ENCODE measurements at places on chromosomes 1 and 21. TPM values are rescaled to one million over a fixed set of nuclear protein-coding genes. Genes with fewer than 3 reads are reported as not detected.

DNA sequence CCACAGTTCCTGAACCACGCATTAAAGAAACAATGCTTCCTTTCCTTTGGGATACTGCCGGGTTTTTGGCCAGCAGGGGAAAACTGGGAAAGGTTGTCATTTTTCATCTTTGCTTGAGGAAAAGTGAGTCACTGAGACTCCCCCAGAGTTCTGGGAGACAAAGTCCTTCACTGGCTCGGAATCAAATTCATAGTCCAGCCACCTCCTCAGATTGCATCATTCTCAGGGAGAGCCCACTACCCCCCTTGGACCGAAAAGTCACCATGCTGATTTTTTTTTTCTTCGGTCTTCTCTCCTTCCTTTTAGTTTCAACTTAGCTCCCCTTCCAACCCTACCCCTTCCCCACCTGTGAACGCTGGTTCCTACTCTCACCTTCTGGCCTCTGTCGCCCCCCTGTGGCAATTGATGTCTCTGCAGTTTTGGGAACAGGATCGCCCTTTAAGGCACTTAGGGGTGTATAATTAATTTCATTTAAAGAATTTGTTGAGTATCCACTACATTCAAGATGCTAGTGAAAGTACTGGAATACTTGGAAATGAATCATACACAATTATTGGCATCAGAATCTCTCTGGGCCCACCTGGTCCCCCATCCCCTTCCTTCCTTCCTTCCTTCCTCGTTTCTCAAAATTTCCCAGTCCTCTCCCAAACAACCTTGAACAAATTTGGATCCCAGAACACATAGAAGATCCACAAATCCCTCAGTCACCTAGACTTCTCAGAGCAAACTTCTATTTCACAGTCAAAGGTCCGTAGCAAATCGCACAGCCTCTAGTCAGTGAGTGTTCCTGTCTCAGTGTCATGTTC, 6.9 kb downstream of the ACKR1 start:
- no peak overlapping the region for H3K4me3 ChIP-seq
- H3K27me3 ChIP-seq, result peaks cover 3% of the 10 kb centered on the region
- H3K27ac ChIP-seq, result no peak overlapping the region
- no peaks in the 10 kb centered on the region for H3K36me3 ChIP-seq
- DNase-seq, result no peak
- no peaks in the 10 kb centered on the region for H3K4me1 ChIP-seq

DNA sequence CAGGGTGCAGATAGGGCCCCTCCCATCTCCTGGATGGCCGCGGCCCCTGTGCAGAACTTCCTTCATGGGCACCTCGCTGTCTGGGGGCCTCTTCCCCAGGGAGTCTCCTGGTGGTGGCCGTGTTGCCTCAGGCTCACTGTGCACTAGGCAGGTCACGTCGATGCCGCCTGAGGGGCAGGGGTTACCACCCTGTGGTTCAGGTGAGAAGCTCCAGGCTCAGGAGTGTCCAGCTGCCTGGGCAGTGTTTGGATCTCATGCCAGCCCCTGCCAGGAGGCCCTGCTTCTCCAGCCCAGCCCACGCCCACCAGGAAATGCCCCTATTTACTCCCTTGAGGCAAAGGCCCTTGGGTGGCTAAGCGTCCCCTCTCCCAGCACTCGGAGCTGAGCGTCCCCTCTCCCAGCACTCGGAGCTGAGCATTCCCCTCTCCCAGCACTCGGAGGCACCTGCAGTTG, 2.1 kb downstream of the ITGB2 start:
- H3K4me1 ChIP-seq, result peaks cover 93% of the 10 kb centered on the region
- peak overlapping the region; percentile 78 for H3K27ac ChIP-seq
- peaks cover 18% of the 10 kb centered on the region for H3K36me3 ChIP-seq
- no peak for DNase-seq
- no peak overlapping the region for H3K4me3 ChIP-seq

DNA sequence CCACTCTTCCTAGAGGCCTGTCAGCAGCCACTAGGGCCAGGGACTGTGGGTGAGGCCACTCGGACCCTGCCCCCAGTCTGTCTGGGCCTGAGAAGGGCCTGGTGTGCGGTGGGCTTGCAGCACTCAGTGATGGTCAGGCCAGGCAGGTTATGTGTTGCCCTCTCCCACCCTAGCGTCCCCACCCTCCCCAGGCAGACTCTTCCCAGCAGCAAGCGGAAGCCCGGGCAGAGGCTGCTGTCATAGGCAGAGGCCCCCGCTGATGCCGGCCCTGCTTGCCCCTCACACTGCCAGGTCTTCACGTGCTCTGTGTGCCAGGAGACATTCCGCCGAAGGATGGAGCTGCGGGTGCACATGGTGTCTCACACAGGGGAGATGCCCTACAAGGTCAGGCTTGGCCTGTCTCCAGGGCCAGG, 6.6 kb downstream of the ZBTB48 start:
- H3K4me3 ChIP-seq, result no peak overlapping the region
- H3K27me3 ChIP-seq, result no peaks in the 10 kb centered on the region
- peaks cover 21% of the 10 kb centered on the region for H3K4me1 ChIP-seq
- DNase-seq, result no peak
- H3K27ac ChIP-seq, result no peak overlapping the region

DNA sequence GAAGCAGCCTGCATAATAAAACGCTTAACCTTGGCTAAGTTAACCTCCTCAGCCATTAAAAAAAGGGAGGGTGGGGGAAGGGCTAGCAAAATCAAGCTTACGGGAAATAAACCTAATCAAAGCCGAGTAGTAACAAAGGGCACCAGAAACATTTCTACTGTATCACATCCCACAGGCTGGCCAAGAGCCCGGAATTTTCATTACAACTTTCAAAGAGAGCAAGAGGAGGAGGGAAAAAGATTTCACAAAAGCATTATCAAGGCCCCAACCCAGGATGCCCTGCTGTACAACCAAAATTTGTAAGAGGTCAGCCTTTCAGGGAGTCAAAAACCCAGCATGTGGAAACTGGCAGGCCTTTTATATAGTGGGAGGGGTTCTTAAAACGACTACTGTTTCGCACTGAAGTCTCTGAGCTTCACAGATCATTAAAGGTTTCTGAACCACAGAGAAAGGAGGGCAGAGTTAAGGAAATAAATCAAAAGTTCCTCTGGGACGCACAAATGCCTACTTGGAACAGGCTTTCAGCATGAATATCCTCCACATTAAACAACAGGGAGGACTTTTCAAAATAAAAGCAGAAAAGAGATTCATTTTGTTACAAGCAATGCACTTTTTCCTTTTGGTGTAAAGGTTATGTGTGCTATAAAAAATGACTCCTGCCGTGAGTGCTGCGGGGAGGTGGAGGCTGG, 90.4 kb downstream of the SLC45A1 start:
- H3K36me3 ChIP-seq, result peaks cover 48% of the 10 kb centered on the region
- H3K27me3 ChIP-seq, result no peaks in the 10 kb centered on the region
- DNase-seq, result no peak
- H3K27ac ChIP-seq, result peak overlapping the region; percentile 58
- H3K4me3 ChIP-seq, result peak overlapping the region; percentile 60
- peaks cover 47% of the 10 kb centered on the region for H3K4me1 ChIP-seq

DNA sequence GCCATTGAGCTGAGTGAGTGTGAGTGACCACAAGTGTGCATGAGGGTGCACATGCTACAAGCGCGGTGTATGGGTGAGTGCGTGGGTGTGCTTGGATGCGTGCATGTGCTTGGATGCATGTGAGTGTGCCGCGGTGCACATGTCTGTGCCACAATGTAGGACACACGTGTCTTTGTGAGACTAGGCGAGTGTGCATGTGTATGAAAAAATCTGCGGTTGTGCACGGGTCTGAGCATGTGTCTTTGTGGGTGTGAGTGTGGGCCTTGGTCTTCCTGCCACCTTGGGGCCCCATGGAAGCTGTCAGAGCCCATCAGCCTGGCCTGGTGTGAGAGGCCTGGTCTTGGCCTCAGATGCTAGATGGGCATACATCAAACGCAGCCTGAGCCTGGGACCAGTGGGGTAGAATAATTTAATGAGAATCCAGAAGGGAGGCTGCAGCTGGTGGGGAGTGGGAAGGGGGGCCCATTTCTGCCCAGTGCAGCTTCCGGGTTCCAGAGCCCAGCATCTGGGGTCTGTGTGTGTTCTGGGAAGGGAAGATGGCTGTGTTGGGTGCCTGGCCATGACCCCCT, 103.9 kb upstream of the SLC2A1 start:
- no peak overlapping the region for H3K4me3 ChIP-seq
- no peak overlapping the region for H3K27ac ChIP-seq
- H3K36me3 ChIP-seq, result no peaks in the 10 kb centered on the region
- no peak for DNase-seq
- no peaks in the 10 kb centered on the region for H3K27me3 ChIP-seq

- no peaks in the 10 kb centered on the region for H3K27me3 ChIP-seq
- no peak for DNase-seq
- no peaks in the 10 kb centered on the region for H3K36me3 ChIP-seq
Measured at GRCh38 chr1:98387701-98388100, 273.8 kb upstream of the SNX7 start.

DNA sequence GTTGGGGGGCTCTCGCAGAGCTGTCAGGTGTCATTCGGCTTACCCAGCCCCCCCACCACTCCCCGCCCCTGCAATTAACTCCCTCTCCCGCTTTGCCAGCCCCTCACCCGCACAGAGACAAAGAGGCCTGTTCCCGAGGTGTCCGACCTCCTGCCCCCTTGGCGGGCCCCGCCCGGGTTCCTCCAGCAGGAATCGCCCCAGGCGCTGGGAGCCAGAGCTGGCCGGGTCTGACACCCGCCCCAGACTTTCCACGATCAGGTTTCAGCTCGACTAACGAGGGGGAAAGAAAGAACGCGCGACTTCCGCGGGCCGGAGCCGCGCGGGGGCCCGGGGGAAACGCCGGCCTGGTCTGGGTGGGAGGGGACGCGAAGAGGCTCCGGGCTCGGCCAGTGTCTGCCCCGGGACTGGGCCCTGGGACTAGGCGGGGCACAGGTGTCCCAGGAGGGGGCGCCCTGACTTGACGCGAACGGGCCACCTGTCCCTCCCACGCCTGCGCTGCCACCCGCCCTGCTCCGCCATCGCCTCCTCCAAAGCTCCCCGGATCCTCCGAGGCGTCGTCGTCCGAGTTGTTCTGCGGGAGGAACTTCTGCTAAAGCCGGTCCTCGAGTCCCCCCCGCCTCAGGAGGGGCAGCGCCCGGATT, 36.4 kb upstream of the HHAT start:
- DNase-seq, result no peak
- no peak overlapping the region for H3K4me3 ChIP-seq
- peaks cover 8% of the 10 kb centered on the region for H3K27me3 ChIP-seq
- peaks cover 4% of the 10 kb centered on the region for H3K4me1 ChIP-seq
- H3K27ac ChIP-seq, result no peak overlapping the region

DNA sequence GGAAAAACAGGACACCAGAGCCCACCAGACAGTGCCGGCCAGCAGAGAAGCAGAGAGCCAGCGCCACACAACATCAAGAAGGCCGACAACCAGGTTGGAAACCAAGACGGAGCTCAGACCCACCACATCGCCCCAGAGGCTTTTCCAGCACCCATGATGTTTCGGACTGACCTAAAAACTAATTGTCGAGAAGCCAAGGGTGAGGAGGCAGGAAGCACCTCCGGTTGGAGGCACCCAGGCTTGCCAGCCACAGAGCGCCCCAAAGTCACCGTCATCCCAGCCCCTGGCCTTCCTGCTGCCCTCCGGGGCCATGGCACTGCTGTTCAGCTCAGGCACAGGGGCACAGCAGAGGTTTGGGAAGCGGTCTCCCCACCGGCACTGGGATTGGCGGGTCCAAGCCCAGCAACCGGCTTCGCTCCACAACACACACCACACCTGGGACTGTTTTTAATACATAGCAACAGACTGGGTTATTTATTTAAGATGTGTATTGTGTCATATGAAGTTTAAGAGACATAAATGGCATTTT, 67.2 kb downstream of the SLC37A1 start:
- H3K4me3 ChIP-seq, result no peak overlapping the region
- H3K27ac ChIP-seq, result no peak overlapping the region
- H3K27me3 ChIP-seq, result no peaks in the 10 kb centered on the region
- H3K4me1 ChIP-seq, result no peaks in the 10 kb centered on the region

GRCh38 chr1:219581344-219581743, 31.6 kb downstream of the ZC3H11B start:
- DNase-seq, result no peak
- H3K4me1 ChIP-seq, result no peaks in the 10 kb centered on the region
- no peak overlapping the region for H3K4me3 ChIP-seq
- H3K27ac ChIP-seq, result no peak overlapping the region
- no peaks in the 10 kb centered on the region for H3K36me3 ChIP-seq

DNA sequence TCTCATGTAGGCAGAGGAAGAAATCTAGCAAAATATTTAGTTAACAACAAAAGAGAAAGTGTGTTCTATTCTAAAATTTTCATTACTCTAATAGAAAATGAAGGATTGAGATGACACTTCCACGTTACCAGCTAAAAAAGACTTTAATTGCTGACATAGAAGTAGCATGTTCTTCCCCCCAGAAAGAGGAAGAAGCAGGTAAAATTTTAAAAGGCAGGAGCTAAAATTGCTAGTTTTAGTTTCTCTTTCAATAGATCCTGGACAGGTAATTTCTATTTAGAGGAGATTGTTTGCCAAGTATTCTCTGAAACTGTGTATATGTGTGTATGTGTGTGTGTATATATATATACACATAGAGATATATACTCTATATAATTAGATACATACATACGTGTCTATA, 248.1 kb upstream of the FMN2 start:
- no peaks in the 10 kb centered on the region for H3K27me3 ChIP-seq
- no peaks in the 10 kb centered on the region for H3K36me3 ChIP-seq
- no peak for DNase-seq
- H3K27ac ChIP-seq, result no peak overlapping the region
- H3K4me1 ChIP-seq, result no peaks in the 10 kb centered on the region
- no peak overlapping the region for H3K4me3 ChIP-seq

DNA sequence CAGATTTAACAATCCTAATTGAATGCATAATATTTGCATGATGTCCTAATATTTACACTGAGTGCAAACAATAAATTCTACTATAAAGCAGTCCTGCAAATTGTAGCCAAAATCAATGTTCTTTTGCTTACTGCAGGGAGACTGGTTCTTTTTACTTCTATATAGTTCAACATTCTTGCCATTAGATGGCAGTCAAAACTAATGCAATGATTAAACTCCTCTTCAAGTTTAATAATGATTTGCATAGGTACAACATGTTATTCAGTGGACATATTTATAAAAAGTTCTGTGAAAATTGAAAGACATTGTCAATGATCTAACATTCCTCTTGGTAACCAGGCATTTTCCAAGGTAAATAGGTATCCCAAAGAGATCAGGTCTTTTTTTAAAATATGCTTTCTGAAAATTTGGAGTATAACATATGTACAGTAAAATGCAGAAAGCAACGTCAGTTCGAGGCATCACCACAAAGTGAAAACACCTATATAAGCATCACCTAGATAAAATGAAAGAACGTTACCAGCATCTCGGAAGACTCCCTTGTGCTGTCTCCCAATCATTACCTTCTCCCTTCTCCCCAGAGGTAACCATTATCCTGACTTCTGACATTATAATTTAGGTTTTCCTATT, 9.8 kb upstream of the FNBP1L start:
- no peak overlapping the region for H3K27ac ChIP-seq
- H3K36me3 ChIP-seq, result no peaks in the 10 kb centered on the region
- no peak overlapping the region for H3K4me3 ChIP-seq

Gene TMPRSS2
- total RNA-seq, result not detected

Gene NSL1
- total RNA-seq, result 24.4 TPM

Gene B3GALT5
- total RNA-seq, result not detected

Gene NUP210L
- 0.10 TPM for total RNA-seq
